CD4-positive, alpha-beta T cell treated with Interleukin-2 at 100 ng/mL for 4 hours (primary cell): ENCODE measurements at places on chromosomes 5 and 9.

GRCh38 chr5:9056046-9056445 is 489.8 kb downstream of the SEMA5A start:
- no peak for DNase-seq

DNA sequence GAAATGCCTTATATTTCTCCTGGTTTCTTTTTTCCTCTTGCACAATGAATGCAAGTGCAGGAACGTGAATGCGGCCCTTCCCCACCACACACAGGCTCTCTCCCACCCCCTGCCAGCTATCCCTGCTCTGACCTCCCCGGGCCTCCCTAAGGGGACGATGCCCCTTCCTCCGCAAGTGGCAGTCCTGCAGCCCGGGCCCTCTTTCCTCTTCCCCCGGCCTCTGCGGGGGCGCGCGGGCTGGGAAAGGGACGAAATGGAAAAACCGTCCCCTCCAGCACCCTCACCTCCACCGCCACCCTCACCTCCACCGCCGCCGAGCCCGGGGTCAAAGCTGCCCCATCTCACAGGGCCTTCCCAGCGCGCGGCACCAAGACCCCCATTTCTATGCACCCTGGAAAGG is 44.7 kb downstream of the GAS1 start:
- no peak for DNase-seq

- DNase-seq, result no peak
Measured at GRCh38 chr5:152072091-152072490, 147.4 kb upstream of the GLRA1 start.

DNA sequence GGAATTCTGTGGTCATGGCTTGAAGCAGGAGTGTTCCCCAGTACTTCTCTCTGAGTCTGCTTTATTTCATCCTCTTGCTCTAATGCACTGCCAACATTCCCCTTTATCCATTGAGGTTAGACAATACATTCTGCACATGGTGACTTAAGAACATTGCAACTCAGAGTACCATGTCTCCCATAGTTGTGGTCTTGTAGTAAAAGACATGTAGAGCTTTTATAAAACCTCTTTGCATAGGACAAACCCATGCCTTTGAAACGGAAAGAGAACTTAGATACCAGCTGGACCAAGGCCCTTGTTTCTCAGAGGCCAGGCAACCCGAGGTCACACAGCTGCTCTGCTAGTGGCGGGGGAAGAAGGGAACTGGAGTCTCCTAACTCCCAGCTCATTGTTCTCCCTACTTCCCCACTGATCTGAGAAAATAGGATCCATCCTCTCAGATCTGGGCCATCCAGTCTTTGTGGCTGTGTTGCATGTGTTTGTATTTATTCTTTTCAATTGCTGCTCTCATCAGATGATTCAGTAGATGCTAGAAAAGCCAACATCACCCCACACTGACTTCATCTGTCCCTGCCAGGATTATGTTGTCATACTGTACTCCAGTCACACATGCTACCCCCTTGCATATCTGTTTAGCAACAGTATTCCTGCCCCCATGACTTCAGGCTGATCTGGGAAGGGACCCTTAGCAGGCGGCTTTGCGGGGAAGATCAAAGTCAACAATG is 236.9 kb downstream of the SAXO1 start:
- no peak for DNase-seq

GRCh38 chr9:21668516-21668915 is 133.9 kb upstream of the MTAP start:
- no peak for DNase-seq

- DNase-seq, result no peak
Measured at GRCh38 chr5:181107699-181108098, 23.3 kb downstream of the OR2V1 start.
